ENCODE measurements at places on chromosomes 1 and 21.

DNA sequence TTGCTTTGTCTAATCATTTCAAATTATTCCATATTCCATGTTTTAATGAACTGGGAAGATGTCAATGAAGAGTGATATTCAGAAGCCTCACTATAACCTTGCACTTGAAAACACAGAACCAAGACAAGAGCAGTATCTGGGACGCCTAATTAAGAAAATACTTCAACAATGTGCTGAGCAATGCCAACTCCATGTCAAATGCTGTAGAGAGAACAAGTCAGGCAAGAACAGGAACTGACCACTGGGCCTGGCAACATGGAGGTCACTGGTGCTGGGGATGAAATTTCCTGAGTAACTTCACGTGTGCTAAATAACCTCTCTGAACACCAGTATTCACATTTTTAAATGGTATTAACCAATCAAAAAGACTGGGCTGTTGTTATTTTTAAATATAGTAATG is 22.8 kb downstream of the HEATR1 start:
- no peak for DNase-seq

- no peak for DNase-seq
Observed at GRCh38 chr1:39825432-39825941, 36.8 kb upstream of the BMP8B start.

DNA sequence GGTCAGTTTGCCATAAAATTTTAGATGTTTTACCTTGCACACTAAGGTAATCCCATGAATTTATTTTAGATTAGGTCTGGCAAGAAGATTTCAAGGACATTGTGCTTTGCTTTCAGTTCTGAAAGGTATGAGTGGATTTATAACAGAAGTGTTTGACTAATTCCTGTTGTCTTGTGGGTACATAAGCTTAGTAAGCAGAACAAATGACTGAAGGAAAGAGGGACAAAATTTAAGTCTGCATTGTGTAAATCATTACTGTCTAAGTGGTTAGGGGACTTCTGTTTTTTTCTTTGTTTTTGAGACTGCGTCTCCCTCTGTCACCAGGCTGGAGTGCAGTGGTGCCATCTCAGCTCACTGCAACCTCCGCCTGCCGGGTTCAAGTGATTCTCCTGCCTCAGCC is 60.1 kb downstream of the PKN2 start:
- no peak for DNase-seq

GRCh38 chr1:85576266-85576641 is 4.3 kb upstream of the CCN1 start:
- no peak for DNase-seq

- peak; percentile 22 for DNase-seq
Observed at GRCh38 chr21:39316729-39317128, 3.3 kb upstream of the BRWD1 start.

- DNase-seq: no peak
Observed at GRCh38 chr1:18237371-18237770, 129.8 kb downstream of the IGSF21 start.

- DNase-seq: no peak
Observed at GRCh38 chr1:61387829-61388228, 305.5 kb downstream of the NFIA start.

- DNase-seq: no peak
Observed at GRCh38 chr1:56394298-56394697, 185.1 kb downstream of the PLPP3 start.

GRCh38 chr1:54649921-54650320 is 8.3 kb downstream of the MROH7 start:
- DNase-seq: peak; percentile 43

- no peak for DNase-seq
Observed at GRCh38 chr1:167716000-167716271, 5.8 kb upstream of the MPZL1 start.

DNA sequence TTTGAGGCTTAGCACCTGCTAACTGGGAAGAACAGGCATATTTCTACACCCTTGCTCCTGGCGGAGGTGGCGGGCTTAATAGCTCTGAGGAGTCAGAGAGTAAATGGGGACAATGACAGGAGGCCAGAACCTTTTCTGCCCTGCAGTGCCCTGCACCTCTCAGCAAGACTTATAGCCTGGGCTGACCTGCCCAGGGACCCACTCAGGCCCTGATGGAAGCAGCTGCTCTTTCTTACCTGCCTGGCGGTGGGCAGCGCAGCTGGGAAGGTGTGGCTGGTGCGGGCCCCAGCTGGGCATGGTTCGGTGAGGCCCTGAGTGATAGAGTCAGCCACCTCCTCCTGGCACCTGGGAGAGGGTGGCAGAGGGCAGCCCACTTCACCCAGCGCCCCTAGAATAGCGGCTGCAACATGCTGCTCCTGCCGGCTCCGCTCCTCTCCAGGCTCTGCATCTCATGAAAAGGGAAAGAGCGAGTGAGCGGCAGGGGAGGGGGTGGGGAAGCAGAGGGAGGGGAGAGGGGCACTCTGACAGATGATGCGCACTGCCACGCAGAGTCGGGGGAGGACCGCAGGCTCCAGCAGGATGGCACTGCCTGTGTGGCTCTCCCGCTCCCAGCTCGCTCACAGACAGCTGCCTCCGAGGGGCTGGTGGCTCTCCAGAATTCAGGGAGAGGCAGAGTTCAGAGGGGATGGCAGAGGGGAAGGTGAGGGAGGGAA is at the start of gene RGS8:
RGS8 (minus strand) TSS at position 472 of the 713 bp plus-strand sequence. CDS start 14,938 bp downstream, outside the sequence.
- DNase-seq: no peak

DNA sequence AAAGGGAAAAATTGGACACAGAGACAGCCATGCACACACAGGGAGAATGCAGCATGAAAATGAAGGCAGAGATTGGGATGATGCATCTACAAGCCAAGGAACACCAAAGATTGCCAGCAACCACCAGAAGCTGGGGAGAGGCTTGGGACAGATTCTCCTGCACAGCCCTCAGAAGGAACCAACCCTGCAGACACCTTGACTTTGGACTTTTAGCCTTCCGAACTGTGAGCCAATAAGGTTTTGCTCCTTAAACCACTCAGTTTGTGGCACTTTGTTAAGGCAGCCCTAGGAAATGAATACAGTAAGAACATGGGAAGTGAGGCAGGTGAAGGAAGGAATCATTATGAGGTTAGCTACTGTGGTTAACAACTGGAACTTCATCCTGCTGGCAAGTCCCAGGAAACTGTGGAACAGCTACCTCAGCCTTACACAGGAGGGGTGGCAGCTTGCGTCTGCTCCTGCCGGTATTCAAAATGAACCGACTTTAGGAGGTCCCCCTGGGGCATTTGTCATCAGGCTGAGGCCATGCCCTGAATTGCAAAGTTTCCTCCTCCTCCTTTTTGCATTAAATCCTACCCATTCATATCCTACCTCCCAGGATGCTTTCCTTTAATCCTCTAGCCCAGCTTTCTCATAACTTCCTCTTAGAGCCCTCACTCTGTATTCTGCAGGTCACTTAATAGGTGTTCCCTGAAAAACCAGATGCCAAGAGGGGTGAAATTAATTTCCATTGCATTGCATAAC is 15.4 kb downstream of the CD247 start:
- no peak for DNase-seq

- no peak for DNase-seq
Observed at GRCh38 chr1:19465123-19465522, 20.2 kb downstream of the CAPZB start.

DNA sequence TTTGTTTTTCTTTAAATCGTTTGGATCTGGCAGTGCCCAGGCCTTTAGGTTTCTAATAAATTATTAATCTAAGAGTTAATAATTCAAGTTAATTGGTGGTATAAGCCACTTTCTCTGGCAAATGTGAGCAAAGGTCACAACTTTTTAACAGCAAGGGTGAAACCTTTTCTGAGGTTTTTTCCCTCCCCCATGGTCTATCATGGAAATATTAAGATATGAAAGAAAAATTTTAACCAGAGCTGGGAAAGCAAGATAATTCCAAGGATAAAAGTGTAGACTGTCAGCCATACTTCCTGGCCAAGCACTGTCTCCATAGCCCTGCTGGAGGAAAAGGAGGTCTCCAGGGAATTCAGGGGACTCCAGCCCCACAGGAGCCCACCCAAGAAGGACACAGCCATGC is 341.2 kb downstream of the SETD4 start:
- no peak for DNase-seq

DNA sequence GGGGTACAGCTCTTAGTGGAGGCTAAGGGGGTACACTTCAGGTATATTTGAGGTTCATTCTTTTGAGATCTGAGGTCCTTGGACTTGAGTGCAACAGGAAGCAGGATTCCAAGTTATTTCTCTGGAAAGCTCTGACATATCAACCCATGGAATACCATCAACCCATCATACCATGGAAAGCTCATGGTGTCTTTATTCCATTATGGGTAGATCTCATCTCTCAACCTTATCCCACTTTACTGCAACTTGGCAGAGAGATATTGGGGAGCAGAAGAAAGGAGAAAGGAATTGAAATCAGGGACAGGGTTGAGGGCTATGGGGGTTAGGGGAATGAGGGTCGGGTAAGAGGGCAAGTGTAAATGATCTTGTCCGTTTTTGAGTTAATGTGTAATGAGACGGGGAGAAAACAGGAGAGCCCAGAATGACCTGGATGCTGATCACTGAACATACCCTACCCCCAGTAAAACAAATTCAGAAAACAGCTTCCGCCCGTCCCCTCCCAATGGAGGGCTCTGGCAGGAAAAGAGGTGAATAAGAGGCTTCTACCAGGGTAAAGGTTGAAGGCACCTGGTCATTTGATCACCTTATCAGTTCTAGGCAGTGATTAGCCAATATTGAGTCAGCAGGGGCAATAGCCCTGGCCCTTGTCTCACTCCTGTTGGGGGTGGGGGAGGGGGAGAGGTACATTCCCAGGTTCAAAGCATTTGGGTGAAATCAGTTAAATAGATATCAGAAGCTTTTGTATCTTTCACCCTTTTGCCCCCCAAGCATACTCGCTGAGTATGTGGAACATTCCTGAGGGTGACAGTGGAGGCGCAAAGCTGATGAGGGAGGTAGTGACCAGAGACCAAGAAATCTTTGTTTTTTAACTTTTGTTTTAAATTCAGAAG is 622 bp upstream of the APOA2 start:
- no peak for DNase-seq

- no peak for DNase-seq
Observed at GRCh38 chr1:1207571-1207892, 1.1 kb upstream of the TNFRSF18 start.

DNA sequence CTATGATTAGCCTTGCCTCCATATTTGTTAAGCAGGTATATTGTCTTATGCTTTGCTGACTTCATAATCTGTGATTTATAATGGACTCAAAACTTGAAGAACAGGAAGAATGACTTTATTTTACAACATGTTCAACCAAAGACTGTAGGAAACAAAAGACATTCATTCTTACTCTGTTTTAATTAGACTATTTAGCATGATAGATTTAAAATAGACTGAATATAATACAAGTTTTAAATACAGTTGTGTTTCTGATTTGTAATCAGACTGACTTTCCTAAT is 63.1 kb downstream of the CDC14A start:
- DNase-seq: peak; percentile 68

- no peak for DNase-seq
Observed at GRCh38 chr1:210815641-210816550, 318.1 kb downstream of the KCNH1 start.

DNA sequence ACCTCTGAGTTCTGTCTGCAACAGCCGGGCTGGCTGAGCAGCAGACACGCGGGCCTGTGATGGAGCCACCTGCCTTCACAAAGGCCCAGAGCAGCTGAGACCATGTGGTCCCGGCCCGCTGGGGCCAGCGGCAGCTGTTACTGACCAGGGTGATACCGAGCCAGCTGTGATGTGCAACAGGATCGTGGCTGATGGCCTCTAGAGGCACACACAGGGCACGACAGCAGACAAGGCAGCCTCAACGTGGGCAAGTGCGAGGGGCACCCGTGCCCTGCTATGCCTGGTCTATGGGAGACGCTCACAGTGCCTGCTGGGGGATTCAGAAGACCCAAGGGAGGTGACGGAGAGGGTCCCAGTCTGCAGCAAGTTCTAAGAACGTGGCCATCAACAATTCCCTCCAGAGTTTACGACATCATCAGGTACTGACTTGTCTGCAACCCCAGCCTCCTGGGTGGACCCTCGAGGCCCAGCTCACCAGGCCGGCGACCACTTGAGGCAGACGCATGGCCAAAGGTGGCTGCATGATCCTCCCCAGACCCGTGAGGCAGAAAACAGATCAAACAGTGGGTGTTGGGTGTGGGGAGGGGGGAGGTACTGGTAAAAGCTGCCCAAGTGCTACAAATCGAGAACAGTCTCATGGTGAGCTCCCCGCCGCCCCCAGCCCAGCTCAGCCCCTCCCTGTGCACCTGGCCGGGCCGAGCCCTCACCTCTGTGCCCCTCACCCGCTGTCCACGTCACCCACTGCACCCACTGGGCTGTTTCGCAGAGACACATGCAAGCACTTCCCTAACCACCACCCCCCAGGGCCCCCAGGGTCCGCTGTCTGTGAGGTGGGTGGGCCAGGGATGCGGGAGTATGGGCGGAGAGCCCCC is 6.0 kb downstream of the POFUT2 start:
- DNase-seq: no peak

DNA sequence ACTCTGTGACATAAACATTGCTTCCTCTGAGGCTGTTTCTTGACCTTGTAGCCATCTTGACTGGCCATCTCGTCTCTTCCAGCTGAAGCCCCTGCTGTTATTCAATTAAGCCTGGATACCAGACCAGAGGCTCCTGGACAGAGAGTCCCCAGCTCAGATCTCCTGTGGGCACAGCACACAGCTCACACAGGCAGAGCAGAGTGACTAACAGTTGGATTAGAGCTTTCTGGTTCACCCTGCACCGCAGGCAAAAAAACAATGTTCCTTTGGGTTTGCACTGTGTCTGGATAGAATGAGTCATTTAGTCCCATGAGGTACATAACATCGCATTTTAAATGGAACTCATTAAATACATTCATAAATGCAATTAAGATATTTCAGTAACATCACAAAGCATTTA is 33.4 kb upstream of the USH2A start:
- peak; percentile 87 for DNase-seq

DNA sequence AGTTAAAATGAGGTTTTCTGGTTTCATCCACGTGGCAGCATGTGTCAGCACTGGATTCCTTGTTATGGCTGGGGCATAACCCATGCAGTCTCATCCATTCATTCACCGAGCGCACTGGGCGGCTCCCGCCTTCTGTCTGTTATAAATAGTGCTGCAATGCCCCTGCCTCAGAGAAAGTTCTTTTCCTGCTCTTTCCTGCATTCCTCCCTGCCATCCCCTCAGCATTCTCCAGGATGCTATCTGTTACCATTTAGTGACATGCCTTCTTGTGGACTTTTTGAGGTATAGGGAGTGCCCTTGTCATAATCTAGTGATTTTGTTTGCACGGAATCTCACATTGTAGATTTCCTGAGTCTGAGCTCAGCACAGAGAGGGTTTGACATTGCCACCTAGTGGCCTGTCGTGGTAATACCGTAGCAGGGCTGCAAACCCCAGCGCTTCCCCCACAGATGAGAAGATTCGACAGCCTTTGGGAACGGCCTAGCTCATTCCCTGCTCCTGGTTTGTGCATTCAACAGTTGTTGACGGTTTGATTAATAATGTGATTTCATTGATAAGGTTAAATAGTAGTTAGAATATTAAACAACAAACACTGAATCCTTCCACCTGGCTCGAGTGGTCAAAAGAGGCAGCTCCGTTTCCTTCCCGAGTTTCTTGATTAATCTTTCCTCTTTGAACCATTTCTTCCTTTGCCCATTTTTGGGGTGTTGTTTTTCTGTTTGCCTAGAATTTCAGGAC is 46.3 kb downstream of the UMODL1 start:
- DNase-seq: peak; percentile 74
